ENCODE measurements at places on chromosomes 2 and 18.

DNA sequence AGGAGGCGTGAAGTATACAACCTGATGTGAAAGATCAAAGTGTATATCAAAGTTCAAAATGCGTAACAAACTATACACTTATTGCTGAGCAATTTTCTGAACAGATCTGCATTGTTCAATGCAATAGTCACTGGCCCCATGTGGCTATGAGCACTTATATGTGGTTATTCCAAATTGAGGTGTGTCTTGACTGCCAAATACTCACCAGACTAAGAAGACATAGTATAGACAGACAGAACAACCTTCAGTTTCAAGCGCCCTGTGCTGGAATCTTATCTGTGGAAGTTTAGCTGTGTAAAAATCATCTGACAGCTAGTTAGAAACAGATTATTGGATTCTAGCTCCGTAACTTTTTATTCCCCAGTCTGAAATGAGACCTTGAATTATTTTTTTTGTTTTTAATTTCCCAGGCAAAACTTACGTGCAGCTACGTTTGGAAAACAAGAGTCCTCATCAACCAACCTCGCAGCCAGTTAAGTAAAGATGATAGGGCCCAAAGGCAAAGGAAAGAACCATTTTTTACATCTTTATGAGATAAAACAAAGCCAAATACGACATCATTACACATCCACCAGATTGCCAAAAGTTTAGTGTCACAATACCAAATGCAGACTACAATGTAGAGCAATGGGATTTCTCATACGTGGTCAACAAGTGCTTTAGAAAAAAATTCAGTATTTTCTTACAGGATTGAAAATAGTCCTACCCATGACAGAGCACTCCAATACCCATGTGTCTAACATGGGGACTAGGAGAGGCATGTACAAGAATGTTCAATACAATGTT lies 37.2 kb downstream of the MBOAT2 start:
- peak; percentile 8 for DNase-seq

DNA sequence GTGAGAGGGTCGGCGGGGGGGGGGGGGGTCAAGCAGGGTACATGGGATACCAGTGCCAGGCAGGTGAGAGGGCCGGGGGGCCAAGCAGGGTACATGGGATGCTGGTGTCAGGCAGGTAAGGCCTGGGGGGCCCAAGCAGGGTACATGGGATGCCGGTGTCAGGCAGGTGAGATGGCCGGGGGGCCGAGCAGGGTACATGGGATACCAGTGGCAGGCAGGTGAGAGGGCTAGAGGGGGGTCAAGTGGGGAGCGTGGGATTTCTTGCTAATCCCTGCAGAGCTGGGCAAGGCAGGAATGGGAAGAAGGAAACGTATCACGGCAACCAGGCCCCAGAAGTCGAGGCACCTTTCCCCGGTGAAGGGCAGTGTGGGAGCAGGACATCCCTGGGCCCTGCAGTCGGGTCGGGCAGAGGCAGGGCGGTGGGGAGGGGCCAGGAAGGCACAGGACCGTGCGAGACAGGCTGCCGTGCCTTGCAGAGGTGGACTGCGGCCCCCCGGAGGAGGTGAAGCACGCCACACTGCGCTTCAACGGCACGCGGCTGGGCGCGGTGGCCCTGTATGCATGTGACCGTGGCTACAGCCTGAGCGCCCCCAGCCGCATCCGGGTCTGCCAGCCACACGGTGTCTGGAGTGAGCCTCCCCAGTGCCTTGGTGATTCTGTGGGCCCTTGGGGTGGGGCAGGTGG lies 49.3 kb downstream of the MTERF4 start:
- DNase-seq = no peak

DNA sequence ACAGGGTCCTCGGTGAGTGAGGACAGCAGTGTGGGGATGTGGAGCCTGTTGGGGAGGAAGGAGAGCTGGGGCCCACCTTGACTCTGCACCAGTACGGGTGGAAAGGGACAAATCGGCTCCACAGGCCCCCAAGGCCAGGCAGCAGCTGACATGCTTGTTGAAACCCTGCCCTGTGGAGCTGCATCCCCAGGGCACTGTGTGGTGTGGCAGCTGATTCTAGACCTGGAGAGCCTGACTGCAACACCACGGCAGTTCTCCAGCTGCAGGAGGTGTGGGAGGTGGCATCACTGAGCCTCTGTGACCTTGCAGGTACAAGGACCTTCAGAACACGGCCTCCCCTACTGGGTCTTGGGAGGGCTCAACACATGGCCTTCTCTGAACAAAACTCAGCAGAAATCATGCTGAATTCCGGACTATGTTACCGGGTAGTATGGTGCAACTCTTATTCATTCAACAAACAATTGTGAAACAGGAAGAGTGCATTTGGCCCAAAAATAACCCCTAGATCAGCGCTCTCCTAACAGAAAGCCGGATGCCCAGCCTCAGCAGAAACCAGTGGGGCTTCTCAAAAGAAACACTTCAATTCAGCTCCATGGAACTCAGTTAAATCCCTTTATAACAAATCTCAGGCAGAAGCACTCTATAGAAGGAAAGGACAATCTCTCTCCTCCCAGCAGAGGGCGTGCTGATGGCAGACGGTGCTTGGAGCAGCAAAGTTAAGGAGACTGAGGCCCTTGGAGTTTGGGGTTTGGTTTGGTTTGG lies 104.4 kb upstream of the SALL3 start:
- peak; percentile 38 for DNase-seq

DNA sequence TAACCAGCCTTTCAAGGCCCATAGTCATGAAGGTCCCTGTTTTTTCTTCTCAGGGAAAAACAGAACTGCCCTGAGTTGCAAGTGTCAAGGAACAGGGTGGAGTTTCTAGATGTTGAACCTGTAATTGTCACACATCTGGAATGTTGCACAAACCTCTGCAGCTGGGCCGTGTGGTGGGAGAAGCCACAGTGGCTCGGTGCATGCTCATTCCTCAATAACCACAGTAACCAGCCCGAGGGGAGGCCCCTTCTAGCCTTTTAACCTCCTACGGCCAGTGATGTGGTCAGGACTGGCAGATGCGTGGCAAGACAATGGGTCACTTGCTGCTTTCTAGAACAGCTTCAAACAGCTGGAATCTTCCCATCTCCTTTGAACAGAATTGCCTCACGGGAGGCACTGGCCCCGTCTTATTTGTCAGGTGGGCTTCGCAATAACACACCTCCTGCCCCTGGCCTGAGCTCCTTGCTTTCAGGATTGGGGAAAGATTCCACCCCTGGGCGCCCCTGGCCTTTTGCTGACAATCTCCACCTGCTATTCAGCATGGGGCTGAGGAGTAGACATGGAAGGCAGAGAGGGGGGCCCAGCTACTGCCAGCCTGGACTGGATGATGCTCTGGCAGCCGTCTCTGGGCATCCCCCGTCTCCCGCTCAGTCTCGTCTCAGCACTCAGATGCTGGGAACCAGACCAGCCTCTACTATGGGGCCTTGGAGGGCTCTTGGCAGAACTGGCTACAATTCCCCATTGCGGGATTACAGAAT lies 102.9 kb downstream of the KLHL29 start:
- DNase-seq = peak; percentile 81

DNA sequence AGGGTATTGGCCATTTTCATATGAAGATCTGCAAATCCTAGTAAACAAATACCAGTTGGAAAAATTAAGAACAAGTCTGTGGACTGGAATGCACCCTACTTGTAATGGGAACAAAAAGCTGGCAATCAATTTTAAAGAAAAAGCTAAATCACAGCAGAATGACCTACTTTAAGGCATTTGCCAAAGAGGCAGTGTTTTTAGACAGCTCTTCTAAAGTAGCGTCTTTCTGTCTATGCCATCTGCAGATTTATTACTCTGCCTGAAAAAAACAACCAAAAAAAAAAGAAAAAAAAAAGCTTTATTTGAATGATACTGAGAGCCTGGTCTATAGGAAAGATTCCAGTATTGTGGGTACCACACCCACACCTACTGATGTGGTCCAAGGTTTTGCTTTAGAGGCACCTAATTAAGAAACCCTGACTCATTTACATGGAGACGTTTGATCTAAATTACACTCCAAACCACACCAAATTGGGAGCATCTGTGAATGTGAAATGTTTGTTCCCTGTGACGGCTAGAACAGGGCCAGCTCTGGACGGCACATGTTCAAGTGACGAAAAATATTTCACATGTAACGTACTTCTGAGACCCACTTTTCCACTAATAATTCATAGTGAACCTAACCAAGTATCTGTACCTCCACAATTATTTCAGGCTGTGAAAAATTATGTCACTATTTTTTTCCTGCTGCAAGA lies 597.1 kb downstream of the ARHGAP15 start:
- no peak for DNase-seq

- no peak for DNase-seq
These were observed 77.0 kb downstream of the ANTXR1 start for GRCh38 chr2:69089998-69090397.

GRCh38 chr2:78992807-78993517 lies 32.5 kb upstream of the REG3G start:
- peak; percentile 3 for DNase-seq

DNA sequence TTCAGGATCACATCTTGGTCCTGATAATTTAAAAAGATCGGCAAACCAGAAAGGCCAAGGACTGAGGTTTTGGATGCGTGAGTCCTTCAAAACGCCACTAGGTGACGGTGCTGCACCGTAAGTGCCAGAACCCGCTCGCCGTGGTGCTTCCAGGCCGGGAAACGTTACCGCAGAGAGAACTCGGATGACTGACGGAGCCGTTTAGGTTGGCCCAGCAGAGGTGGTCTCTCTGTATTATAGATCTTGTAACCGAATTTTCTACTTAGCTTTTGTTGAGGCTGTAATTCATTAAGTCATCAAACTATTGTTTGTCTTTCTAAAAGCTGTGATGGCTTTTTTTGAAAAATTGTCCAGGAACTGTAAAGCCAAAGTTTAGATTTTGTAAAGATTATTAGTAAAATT lies 39.8 kb upstream of the ADCYAP1 start:
- DNase-seq = peak; percentile 75

DNA sequence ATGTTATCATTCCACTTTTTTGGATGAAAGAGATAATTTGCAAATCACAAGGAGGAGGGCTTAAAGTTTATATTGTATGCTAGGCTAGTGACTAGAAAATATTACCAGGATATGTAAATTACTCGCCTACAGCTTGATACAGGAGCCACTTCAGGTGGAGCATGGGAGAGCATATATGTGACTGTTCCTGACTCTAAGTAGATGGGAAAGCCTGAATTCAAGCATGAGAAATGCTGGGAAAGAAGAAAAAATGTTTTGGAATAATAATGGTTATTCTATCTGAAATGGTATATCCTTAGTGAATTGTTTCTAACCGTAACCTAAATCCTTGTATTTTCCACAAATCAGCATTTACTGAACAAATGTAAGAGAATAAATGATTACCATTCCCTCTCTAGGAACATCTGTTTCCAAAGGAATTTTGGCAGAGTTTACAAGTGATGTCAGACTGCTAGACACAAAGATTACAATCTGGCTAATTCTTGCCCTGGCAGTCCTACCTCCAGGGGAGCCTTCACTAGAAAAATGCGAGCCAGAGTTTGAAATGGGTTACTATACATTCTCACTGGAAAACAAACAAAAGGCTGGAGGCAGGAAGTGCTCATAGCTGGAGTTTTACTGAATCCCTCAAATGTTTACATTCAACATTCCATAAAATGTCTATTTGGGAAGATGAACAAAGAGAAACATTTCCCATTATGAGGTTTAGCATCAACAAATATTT lies 129.4 kb upstream of the MAPRE2 start:
- peak; percentile 38 for DNase-seq

- no peak for DNase-seq
These were observed 484.2 kb downstream of the PID1 start for GRCh38 chr2:228786901-228787300.

DNA sequence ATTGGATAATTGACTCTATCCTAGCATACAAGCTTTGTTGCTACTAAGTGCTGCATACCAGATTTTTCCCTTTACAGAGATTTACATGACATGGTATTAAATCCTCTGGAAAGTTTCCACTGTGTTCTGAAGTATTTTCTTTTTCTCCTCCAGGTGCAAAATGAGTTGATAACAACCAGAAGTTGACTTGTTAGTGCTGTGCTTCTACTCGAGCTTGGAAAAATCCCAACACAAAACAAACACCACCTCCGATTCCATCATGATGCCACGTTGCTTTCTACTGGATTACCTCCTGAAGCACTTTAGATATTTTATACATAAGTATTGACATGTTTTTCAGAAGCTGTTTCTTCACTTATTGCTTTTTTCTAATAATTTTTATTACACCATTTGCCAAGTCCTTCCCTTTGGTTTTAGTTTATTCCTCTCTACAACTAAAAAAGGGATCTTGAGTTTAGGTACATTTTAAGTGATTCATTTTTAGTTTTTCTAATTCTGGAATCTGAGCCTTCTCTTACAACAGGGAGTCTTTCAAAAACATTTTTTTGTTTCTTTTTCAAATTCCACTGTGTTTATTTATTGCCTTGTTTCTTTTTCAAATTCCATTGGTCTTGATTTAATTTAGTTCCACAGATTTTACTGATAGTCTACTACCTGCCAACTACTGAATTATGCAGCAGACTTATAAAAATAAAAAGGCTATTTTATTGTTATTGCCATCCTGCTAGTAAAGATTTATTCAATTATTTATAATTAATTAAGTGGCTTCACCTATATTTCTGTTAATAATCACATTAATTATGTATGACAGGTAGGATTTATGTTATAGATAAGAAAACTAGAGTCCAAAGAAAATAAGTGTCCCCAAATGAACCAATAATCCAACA lies 143.4 kb downstream of the PPP1R1C start:
- DNase-seq = no peak

Measured in kidney tubule cell (primary cell).